NCI-H1436 treated with DMSO at 0.1 percent for 48 hours (cell line): ENCODE measurements at places on chromosomes 2 and 18.

- DNase-seq: no peak
Measured at GRCh38 chr18:9619990-9620389, 5.6 kb upstream of the PPP4R1 start.

DNA sequence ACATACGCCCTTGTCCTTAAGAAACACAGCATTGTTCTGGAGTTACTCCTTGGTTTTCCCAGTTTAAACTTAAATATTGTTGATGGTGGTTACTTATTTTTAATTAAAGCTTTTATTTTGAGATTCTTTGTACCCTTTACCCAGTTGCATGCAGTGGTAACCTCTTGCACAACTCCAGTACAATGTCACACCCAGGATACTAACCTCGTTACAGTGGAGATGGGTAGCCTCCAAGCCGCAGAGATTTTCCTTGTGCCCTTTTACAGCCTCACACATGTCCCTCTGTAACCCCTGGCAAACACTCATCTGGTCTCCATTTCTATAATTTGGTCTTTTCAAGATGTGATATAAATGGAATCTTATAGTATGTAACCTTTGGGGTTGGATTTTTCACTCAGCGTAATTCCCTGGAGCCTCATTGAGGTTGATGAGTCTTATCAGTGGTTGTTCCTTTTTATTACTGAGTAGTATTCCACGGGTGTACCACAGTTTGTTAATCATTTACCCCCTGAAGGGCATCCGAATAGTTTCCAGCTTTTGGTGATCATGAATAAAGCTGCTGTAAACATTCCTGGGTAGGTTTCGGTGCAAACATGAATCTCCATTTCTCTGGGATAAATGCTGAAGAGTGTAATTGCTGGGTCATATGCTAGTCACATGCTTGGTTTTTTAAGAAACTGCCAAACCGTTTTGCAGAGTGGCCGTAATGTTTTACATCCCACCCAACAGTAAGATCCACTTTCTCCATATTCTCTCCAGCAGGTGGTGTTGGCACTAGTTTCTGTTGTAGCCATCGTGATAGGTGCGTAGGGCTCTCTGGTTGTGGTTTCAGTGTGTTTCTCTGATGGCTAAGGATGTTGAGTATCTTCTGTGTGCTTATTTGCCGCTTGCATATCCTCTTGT, 68.6 kb downstream of the DGKD start:
- no peak for DNase-seq

DNA sequence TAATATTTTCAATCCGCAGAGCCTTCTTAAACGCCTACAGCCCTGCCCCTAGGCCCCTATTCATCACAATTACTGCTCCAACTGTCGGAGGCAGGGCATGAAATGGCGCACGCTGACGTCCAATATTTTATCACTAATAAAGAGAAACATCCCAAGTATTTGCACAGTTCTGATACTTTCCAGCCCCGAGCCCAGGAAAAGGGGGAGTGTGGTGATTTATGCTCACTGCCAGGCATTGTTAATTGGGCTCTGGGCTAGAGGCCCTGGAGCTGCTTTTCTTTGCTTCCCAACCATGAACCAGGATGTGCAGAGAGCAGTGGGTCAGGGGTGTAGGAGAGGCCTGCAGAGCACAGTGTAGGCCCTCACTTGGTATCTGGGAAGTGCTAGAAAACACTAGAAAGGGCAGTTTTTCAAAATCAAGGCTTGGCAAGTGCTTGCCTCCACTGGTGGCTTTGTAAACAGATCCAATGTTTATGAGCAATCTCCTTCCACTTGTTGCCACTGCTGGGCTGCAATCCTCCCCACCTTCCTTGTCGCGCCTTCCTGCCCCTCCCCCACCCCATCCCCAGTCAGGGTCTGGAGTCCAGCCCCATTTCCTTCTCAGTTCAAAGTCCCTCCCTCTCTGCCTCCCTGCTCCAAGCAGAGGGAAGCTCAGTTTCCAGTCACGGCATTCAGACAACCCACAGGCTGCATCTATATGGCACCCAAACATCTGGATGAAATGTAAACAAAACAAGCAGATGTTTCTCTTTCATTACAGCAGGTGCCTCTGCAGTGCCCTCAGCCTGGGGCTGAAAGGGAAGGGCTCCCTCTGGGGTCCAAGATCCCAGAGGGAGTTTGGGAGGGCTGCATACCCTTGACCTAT, 83.9 kb upstream of the PKDCC start:
- DNase-seq: no peak

GRCh38 chr2:122500316-122501105, 745.1 kb downstream of the TSN start:
- no peak for DNase-seq

- DNase-seq: no peak
Measured at GRCh38 chr2:60484133-60484645, 69.3 kb downstream of the BCL11A start.

GRCh38 chr2:60586081-60586480, 32.6 kb upstream of the BCL11A start:
- no peak for DNase-seq

DNA sequence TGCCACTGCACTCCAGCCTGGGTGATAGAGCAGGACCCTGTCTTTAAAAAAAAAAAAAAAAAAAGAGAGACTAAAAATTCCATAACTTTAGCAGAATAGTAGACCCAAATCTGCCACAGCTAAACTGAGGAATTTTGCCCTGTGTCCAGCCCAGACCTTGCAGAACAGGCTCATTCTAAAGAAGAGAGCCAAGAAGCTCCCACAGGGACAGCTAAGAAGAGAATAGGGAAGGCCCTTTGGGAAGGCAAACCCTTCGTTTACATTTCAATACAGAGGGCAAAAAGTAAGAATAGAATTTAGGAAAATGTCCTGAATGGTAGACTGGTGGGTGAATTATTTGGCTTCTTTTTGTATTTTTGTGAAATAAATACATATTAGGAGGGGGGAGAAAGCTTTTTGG, 21.5 kb upstream of the BZW1 start:
- DNase-seq: no peak

DNA sequence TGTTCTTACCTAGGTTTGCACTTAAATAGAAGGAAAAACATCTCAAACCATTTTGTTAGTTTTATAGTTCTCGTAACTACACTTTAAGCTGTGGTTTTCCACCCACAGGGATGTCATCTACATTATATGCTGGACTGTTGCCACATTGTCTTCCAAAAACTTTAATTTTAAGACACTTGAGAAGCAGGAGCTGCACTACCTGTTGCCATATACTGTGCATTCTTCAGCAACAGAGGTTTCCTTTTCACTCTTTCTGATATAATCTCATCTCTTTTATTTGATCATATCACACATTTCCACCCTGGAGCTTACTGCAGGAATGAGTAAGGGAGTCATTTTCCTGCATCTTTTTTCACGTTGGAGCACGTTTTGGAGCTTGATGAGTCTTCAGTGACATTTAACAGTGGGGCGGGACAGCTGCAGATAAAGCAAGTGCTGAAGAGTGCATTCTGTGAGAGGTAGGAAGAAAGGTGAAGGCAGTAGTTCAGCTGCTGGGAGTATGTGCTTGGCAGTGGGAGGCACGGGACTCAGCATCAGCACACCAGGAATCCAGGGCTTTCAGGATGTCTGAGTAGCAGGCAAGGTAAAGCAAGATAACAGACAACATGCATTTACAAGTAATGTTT, 3.8 kb downstream of the LIMS1 start:
- no peak for DNase-seq

GRCh38 chr2:97673182-97673914, 3.8 kb downstream of the C2orf92 start:
- no peak for DNase-seq

DNA sequence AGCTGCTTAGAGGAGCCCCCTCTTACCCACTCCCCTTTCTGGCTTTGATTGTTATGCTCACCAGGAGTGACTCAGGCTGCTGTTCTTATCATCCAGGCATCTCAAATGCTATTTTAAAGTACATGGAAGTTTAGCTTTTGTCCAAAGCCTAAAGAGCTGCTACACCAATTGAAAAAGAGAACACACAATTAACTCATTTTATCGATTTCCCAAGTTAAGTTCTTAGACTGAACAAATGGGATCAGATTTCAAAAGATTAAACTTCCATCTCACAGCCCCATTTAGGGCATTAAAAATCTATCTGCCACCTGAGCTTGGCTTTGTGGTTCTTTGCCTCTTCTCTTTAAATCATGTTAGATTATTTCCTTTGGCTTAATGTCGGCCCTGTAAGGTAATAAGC, 81.2 kb downstream of the MYO5B start:
- no peak for DNase-seq

- no peak for DNase-seq
Measured at GRCh38 chr18:78787751-78788150, 191.9 kb upstream of the SALL3 start.

DNA sequence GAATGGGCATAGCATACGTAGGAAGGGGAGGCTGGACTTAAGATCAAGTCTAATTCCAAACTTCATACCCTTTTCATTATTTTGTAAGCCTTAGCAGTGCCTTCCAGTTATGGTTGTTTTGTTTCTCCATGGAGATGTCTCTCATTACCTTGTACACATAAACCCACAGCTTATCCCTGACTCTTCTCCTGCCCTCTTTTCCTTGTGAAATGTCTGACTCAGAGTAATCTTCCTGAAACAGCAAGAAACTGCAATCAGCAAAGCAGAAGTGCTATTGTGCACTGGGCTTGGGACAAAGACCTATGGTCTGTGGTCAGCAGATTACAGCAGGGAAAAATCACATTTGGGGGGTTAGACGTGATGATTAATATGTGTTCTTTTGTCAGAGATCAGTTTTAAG, 176.7 kb downstream of the IKZF2 start:
- no peak for DNase-seq

- DNase-seq: no peak
Measured at GRCh38 chr2:172972005-172972619, 103.5 kb upstream of the MAP3K20 start.

DNA sequence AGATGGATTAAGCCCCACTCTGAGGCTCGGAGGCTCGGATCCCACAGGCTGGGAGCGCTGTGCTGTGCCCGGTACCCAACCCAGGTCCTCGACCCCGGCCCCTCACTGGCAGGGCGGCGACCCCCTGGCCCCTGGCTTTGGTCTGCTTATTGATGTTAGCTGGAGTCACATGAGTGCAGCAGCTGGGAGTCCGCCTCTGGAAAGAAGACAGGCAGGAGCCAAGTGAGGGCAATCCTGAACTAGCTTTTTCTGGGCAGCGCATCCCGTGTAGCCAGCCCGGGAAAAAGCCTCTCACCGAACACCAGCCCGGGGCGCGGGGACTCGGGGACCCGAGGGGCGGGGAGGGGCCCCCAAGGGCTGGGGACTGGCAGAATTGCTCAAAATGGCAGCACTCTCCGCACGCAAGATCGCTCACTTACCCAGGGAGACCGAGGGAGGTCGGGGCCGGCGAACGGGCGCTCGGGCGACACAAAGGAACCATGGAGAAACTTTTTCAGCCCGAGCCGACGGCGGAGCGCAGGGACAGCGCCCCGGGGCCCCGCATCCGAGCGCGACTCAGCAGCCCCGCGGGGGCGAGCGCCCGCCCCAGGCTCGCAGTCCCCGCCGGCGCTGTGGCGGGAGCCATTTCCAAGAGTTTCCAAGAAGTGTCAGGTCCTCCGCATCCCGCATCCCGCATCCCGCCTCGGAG, 567 bp downstream of the TMEM200C start:
- no peak for DNase-seq

DNA sequence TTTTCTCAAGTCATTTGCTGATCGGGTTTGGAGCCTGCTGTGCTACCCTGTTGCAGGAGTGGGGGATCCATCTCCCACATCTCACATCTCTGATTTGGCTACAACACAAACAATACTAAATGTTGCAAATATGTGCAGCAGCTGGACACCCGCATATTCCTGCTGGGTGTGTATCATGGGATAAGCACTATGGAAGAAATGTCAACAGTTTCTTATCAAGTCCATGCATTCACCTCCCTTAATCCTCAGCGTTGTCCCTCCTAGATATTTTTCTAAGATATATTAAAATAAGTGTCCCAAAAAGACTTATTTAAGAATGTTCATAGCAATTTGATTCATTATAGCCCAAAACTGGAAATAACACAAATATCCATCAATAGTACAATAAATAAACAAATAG, 303.7 kb downstream of the TRIB2 start:
- no peak for DNase-seq

DNA sequence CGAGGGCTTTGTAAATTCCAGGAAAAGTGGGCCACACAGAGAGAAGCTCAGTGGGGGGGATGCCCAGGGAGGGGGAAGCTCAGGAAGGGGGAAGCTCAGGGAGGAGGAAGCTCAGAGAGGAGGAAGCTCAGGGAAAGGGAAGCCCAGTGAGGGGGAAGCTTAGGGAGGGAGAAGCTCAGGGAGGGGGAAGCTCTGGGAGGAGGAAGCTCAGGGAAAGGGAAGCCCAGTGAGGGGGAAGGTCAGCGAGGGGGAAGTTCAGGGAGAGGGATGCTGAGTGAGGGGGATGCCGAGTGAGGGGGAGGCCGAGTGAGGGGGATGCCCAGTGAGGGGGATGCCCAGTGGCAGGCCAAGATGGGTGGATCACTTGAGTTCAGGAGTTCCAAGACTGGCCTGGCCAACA, 821 bp upstream of the CHRNG start:
- DNase-seq: no peak

- DNase-seq: no peak
Measured at GRCh38 chr2:94877129-94877528, 5.9 kb downstream of the TEKT4 start.

- DNase-seq: no peak
Measured at GRCh38 chr2:212276813-212277212, 261.8 kb downstream of the ERBB4 start.

GRCh38 chr2:7953195-7953594, 728.7 kb upstream of the ID2 start:
- DNase-seq: no peak

GRCh38 chr2:99101697-99102096, 39.8 kb upstream of the C2orf15 start:
- no peak for DNase-seq

DNA sequence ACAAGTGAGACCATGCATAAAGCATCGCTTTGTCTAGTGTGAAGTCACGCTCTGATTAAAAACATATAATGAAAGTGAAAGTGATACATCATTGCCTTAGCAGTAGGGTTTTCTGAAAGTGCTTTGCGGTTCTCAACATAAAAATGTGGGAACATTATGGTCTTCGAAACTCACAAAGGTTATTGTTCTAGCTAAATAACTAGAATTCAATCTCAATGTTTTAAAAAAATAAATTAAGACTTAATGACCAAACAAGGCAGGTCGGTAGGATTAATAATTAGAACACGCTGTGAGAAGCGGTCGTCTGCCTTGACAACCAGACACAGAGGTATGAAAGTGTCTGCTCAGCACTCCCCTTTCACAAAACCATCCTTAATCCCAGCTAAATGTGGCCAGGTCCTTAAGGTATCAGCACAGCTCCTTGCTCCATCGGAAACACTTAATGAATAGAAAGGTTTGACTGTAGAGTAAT, 42.2 kb downstream of the KLHL14 start:
- no peak for DNase-seq

- no peak for DNase-seq
Measured at GRCh38 chr2:121506621-121507020, 24.1 kb upstream of the RNU4ATAC start.

DNA sequence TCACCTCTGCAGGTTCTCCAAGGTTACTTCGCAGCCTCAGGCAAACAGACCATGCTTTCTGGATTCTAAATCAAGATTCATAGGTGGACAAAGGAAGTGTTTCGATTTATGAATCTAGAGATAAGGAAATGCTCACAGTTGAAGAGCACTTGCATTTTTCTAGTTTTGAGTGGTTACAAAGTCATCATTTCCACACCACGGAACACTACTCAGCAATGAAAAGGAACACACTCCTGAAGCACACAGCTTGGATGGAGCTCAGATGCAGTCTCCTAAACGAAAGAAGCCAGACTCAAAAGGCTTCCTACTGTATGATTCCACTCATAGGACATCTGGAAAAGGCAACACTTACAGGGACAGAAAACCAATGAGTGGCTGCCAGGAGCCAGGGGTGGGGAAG, 31.7 kb downstream of the SDC1 start:
- DNase-seq: no peak

GRCh38 chr18:40006634-40007033, 1948.4 kb upstream of the PIK3C3 start:
- DNase-seq: no peak
